NCI-H1417 treated with DMSO at 0.1 percent for 48 hours (cell line): ENCODE measurements at places on chromosomes 13 and 19.

DNA sequence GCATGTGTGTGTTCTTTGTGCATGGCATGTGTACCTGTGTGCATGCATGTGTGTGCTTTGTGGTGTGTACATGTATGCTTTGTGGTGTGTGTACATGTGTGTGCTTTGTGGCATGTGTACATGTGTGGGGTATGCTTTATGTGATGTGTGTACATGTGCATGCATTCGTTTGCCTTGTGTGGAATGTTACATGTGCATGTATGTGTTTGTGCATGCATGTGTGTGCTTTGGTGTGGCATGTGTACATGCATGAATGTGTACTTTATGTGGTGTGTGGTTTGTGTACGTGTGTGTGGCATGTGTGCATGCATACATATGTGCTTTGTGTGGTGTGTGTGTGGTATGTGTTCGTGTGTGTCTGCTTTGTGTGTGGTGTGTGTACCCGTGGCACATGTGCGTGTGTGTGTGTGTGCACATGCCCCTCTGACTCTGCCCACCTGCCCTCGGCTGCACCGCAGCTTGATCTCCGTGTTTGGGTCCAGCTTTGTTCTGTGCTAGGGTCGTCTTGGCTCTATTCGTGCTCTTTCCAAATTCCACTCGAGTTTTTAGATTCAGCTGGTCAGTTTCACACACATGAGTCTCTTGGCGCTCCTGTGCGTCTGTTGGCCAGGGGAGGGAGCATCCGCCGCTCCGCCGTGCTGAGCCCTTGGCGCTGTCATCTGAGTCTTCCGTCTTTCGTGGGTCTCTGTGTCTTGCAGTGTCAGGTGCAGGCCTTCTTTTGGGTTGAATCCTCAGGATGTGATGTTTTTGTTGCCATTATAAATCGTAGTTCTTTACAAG, 46.5 kb upstream of the TFDP1 start:
- no peak for DNase-seq

- DNase-seq: no peak
These were observed 269.3 kb downstream of the UQCRFS1 start for GRCh38 chr19:28943651-28944050.

- DNase-seq: no peak
These were observed 6.8 kb downstream of the S1PR2 start for GRCh38 chr19:10224337-10224736.

DNA sequence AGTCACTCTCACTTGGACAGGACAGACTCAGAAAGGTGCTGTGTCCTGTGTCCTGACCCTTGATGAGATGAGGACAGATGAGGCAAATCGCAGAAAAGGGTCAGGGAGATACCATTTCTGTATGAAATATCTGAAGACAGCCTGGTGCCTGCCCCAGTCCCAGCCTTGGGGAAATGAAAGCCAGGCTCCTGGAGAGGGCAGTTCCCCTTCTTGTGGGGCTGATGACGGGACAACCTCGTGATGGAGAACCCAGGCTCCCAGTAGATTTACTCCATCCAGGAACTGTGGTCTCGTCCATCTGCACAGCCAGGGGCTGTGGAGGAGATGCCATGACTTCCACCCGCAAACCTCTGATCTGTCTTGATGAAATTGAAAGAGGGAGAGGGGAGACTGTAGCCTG, 13.8 kb downstream of the LILRB1 start:
- no peak for DNase-seq

GRCh38 chr19:43624933-43625332, 5.5 kb upstream of the ZNF428 start:
- DNase-seq: no peak

DNA sequence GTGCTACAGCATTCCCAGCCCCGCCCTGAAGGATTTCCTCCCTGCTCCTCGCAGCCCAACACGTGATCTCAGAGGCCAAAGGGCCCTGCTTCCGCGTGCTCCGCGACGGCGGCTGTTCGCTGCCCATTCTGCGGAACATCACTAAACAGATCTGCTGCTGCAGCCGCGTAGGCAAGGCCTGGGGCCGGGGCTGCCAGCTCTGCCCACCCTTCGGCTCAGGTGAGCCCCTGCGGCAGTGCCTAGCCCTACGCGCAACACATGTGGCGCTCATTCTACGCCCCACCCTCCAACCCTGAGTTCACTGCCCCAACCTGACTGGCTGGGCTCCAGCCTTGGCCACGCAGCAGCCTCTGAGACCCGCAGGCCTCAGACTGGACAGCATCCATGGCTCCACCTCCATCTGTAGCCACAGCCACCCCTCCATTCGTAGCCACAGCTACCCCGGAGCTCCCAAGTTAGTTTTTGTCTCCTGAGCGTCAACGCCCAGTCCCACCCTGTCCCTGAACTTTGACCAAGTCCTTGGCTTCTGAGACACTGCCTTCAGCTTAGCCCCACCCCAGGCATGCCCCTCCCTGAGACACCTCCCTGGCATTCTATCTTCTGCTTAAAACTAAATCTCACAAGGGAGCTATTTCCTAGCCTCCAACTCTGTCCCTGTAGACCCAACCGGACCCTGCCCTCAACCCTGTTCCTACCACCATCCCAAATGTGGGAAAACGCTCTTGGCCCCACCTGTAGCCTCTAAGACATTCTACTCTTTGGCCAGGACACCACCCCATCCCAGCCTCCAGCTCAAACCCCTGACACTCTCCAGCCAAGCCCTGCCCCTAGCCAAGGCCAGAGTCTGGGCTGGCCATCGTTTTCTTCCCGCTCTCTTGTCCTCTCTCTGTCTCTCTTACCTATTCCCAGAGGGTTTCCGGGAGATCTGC, 6.4 kb downstream of the LTBP4 start:
- no peak for DNase-seq

DNA sequence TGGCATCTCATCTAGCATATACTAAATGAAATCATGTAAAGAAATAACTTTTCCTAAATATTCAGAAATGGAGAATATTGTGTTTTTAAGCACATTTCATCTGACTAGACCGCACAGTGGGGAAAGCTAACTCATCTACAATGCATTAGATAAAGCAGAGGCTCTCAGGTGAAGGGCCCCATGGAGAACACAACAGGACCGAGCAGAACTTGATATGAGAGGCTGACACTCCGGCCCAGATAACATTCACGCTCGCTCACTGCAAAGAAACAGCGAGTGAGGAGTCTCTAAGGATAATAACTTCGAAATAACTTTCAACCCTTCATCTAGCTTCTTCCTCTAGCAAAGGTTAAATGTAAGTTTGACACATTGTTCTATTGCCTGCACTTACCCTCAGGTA, 130.6 kb downstream of the PCDH9 start:
- no peak for DNase-seq

- no peak for DNase-seq
These were observed 15.4 kb downstream of the CBARP start for GRCh38 chr19:1222394-1222793.

DNA sequence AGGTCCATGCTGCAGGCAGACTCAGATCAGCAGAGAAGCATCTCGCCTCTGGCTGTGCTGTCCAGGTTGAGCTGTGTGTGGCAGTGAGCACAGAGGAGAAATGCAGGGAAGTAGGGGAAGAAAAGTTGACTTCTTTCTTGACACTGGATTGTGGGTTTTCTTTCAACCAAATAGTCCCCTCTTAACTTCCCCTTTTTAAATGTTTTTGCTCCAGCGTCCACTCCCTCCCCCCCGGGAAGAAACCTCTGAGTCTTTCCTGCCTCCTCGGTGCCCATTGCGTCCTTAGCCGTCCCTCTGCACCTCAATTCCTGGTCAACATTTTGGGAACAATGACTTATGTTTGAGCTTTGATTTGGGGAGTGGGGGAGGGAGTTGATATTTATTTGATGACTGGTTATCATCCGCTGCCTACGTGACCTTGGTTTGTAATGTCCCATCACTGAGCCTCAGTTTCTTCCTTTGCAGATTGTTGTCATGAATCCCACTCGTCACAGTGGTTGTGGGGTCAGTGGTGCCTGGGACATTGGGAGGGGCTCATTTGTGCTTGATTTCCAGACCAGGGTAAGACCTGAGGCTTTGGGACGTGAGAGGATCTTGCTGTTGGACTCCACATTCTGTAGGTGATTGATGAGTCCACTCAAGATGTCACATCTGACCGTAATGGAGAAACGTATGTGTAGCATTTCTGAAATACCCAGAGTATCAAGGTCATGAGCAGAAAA, at the start of gene LILRB2:
Gene LILRB2, minus strand, starts transcription at position 104 of the 722 bp plus-strand sequence. CDS start 614 bp downstream, outside the sequence.
- no peak for DNase-seq

DNA sequence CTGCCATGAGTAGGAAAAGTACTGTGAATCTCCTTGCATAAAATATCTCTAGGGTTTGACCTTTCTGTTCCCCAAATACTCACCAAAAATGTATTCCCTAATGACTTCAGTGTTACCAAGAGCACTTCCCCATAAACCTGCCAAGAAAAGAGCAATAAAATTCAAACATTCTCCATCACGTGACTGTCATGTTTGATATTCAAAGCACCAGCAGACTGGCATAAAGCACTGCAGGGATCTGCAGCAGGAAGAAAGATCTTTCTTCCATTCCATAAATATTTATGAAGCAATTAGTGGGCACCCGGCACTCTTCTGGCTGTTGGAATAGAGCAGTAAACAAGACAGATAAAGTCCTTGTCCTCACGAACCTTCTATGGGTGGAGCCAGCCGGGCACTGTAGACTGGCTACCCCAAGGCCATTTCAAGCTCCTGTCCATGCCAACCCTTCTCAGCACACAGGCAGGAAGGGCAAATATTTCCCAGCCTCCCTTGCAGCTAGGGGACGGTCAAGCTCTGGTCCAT, 20.3 kb downstream of the PLA2G4C start:
- no peak for DNase-seq

GRCh38 chr19:10730932-10731331, 13.1 kb downstream of the DNM2 start:
- no peak for DNase-seq

- no peak for DNase-seq
These were observed 40.6 kb upstream of the KLF12 start for GRCh38 chr13:74174810-74175209.

DNA sequence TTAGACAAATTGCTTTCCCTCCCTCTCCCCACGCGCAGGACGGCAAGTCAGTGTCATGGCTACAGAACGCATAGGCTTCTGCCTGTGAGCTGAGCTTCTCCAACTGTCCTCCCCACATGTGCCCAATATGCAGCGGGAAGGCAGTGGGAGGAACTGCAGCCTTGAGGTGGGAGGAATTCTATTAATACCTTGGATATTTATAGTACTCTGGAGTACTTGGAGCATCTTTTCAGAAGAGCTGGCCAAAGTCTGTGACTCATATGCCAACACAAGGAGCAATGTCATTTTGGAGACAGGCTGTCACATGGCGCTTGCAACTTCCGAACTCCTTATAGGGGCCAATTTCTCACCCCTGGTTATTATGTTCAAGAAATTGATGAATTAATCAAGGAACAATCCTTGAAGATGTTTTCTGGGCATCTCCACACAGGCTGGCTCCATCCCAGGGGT, 245.0 kb upstream of the SERP2 start:
- DNase-seq: no peak

- no peak for DNase-seq
These were observed 2.3 kb upstream of the EFNA2 start for GRCh38 chr19:1283207-1283916.

- DNase-seq: no peak
These were observed 591.5 kb upstream of the PCDH9 start for GRCh38 chr13:67821606-67822005.

GRCh38 chr13:105956921-105957320, 578.5 kb downstream of the EFNB2 start:
- no peak for DNase-seq

GRCh38 chr13:21402586-21403307, 56.4 kb downstream of the ZDHHC20 start:
- no peak for DNase-seq

DNA sequence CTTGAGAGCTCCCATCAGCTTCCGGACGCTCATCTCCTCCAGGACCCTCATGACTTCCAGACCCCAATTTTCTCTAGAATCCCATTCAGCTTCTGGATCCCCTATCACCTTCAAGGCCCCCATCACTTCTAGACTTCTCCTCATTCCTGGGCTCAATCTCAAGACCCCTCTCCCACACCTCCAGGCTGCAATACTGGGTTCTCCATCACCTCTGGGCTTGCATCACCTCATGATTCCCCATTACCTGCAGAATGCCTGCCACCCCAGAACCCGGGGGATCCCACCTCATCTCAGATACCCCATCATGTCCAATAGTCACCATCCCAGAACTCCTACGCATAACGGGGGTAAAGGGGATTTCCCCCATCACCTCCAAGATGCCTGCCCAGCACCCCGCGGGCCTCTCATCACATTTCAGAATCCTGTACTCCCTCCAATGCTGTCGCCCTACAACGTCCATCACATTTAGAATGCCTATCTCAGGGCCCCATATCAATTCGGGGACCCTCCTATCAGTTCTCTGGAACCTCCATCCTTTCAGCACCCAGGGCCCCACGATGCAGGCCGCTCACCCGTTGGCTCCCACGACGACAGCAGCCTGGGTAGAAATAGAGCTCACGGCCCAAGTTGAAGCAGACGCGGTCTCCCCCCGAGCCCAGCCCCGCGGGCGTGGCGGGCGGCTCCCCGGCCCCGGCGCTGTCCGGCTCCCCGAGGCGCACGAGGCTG, 738 bp downstream of the DMWD start:
- no peak for DNase-seq

- no peak for DNase-seq
These were observed 8.0 kb upstream of the SMARCA4 start for GRCh38 chr19:10952809-10953208.

- no peak for DNase-seq
These were observed 12.2 kb upstream of the CCDC97 start for GRCh38 chr19:41297628-41298347.

- no peak for DNase-seq
These were observed 22.6 kb downstream of the POLR1D start for GRCh38 chr13:27644302-27644701.

DNA sequence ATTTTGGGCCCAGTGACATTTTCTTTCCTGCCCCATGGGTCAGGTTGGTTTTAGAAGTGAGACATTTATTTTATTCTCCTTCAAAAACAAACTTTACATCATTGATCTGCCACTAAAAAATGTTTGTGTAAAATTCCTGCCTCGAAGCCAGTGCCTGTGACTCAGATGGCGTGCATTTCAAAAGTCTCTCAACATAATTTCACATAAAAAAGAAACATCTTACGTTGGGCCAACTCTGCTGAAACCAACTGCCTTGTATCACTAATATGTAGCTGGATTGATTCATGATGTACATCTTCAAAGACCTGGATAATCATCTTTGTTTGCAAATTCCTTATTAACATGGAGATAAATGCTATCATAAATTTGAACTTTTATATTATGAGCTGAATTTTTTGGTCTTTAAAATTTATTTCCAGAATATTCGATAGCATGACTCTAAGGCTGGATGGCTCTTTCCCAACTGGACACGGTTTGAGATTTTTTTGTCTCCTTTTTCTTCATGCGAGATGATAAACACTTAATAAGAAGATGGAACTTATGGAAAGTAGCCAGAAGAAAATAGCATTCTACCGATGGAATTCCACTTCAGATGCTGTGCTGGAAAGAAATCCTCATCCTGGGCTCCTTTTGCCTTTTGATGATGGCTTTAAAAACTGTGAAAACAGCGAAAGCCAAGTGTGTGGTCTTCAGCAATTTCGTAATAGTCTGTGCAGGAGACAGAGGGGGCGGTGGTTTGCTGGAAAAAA, 420.5 kb downstream of the FGF9 start:
- DNase-seq: no peak

GRCh38 chr13:21670006-21670882, 629 bp upstream of the FGF9 start:
- DNase-seq: no peak

- peak; percentile 48 for DNase-seq
These were observed 203.1 kb upstream of the EDNRB start for GRCh38 chr13:78121459-78122348.

GRCh38 chr19:15298847-15299567, 33.3 kb downstream of the BRD4 start:
- no peak for DNase-seq
